Activated CD4-positive, alpha-beta T cell treated with anti-CD3 and anti-CD28 coated beads, Interleukin-2, amount 50 U/mL, for 1 hour (primary cell): ENCODE measurements at places on chromosomes 3 and 15.

DNA sequence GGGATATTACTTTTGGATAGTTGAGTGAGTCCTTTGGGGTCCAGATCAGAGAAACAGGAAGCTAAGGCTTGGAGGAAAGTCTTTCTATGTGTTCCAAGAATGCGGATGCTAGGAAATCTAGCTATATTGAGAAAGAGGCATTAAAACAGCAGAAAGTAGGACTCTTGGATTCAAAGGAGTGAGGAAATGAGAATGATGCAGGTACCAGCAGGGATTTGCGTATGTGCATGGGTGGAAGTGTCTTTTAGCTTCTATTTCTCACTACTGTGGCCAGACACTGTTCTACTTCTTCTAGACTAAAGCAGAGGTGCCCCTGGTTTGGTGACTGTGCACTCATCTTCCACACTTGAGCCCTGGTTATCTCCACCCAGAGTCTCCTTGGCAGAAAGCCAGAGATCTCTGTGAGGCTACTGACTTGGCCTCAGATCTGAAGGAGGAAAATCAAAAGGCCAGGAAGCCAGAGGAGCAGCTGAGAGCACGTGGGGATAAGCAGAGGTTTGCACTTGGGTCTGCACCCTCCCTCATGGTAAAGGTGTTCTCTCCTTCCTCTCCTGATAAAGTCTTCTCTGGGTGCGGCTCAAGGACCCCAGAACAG, 44.3 kb downstream of the ATP2B2 start:
- no peak for DNase-seq

GRCh38 chr3:11465744-11466616, 177.7 kb downstream of the VGLL4 start:
- DNase-seq, result no peak

DNA sequence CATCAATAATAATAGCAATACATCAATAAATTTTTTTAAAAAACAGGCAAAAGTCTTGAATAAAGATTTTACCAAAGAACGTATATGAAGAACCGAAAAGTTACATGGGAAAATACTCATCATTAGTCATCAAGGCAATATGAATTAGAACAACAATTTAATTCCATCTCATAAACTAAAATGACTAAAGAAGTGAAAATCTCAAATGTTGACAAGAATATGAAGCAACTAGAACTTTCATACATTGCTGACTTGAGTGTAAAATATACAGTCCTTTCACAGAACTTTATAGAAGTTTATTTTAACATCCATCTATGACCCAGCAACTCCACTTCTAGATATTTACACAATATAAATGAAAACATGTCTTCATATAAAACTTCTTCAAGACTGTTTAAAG, 35.3 kb upstream of the ABHD10 start:
- no peak for DNase-seq

DNA sequence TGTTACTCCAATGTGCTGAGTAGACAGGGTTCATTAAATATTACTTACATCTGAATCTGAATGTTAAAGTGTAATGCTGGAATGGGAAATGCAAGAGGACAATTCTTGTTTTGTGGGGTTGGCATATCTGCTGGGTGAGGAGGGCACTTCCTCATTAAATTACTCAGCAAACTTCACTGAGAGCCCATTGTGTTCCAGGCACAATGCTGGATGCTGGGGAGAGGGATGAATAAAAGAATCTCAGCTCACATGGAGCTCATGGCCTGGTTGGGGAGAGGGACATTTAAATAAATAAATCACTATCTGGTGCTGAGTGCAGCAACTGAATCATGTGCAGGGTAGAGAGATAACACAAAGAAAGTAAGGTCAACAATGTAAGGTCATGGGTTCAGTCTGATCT, 199.2 kb upstream of the CFAP20DC start:
- DNase-seq, result no peak

DNA sequence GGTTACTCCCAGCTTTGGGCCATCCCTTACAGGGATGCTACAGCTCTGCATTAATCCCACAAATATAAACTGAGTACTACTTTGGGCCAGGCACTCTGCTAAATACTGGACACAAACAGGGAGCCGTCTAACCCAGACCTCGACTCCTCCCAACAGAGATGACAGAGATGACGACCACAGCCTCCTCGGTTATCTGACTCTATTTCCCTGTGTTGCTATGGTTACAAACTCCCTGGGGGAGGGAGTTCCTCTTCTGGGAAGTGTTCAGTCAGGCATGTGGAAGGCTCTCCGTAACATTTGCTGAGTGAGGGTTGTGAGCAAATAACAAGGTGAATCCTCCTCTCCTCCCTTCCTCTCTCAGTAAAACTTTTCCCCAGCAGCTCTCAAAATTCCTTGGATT, 6.7 kb upstream of the CMTM7 start:
- DNase-seq, result no peak

DNA sequence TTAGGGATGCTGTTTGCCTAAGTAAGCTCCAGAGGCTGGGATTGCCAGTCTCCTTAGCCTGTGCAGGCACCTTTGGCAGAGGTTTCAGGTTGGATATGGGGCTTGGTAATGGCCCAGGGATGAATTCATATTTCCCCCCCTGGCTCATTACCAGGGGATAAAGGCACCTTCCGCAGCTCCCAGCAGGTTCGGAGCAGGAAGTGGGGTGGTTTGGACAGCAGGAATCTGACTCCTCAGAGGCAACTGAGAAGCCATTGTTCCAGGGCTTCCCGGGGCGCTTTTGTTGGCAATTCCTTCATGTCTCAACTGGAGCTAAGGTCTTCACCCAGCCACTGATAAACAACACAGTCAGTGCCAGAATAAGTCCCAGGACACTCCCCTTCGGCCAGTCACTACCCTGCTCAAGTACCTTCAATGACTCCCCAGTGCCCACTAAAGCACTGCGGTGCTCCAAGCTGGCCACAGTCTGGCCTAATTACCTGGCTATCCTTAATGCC, 85.3 kb upstream of the SLC6A6 start:
- no peak for DNase-seq

DNA sequence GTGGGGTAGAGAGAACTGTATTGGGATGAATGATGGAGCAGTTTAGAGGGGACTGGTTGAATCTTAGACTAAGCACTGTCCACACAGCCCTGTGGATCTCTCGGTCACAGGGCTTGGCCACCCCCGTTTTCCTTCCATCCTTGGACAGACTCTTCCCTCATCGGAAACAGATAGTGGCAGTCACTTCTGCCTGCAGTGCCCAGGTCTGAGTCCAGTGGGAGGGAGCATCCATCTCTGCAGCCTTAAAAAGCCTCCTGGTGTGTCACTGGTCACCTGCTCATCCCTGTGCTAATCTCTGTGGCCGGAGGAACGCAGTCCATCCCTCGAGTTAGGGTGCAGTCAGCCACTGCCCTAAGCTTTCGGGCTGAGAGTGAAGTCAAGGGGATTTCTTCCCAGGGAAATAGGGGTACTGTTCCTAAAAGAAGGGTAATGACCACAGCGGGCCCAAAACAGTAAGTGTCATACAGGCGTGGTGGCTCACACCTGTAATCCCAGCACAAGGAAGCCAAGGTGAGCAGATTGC, 32.0 kb downstream of the PLA2G4D start:
- DNase-seq, result no peak

- no peak for DNase-seq
These were observed 153.7 kb downstream of the TUSC7 start for GRCh38 chr3:116863270-116863770.

DNA sequence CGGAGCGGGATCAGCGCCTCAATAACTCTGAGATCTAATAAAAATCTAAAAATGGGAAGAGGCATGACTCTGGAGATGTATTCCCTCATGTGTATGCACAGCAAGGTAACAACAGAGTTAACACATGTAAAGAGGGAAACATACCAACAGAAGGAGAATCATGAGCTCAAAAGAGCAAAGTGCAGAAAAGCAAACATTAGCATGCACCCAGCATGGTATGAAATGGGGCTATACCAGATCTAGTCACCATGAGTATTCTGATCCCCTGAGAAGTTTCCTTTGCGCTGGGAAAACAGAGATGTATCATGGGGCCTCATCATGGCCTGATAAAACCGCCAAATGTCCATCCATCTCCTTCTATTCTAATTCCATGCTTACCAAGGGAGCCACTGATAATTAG, 129.1 kb downstream of the GLDN start:
- DNase-seq, result no peak

DNA sequence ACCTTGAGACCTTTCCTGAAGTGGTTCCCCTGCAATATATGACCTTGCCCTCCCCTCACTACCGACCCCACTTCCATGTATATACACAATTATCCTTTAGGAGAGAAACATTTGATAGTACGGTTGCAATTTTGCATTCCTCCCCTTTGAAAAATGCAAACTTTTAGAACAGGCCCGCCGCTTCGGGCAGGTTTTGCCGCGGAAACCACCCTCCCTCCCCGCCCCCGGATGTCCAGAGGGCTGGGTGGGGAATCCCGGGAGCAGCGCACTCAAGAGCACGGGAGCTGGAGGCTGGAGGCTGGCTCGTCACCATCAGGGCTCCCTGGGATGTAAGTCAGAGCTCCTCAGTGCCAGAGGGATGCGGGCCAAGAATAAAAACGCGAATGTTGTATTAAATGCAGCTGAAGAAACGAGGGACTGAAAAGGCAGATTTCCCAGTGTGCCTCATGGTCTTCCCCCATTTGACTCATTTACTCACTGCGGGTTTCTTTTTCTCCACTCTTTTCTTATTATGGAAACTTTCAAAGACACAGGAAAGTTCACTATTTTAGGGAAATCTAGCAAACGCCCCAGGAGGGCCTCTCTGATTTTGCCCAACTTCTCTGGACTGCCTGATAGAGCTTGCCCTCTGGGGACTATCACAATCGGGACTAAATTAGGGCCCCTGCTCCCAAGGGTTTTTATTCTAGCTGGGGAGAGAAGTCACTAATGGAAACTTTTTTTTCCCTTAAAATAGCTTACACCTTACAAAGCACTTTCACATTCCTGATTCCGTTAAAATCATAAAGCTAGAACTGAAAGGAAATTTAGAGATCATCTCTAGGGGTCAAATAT, 2.9 kb upstream of the USP3 start:
- DNase-seq, result no peak

- peak; percentile 14 for DNase-seq
These were observed 96.5 kb downstream of the FSIP1 start for GRCh38 chr15:39685999-39686613.

DNA sequence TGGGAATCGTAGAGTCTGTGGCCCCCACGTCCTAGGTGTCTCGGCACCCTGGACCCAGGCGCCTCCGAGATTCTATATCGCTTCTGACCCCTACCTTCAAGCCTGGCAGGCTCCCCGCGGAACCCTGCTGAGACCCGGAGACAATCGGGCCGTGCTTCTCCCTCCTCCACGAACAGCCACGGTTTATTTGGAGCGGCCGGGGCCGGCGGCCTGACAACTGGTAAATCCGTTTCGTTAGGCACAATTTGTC, 1.4 kb downstream of the GATA2 start:
- no peak for DNase-seq

GRCh38 chr3:189587664-189588040, 43.5 kb upstream of the TP63 start:
- DNase-seq, result no peak

- DNase-seq, result peak; percentile 32
These were observed 68.0 kb downstream of the ATP2B2 start for GRCh38 chr3:10437272-10437994.
